GM20000 (cell line): ENCODE measurements at places on chromosomes 6 and 20.

DNA sequence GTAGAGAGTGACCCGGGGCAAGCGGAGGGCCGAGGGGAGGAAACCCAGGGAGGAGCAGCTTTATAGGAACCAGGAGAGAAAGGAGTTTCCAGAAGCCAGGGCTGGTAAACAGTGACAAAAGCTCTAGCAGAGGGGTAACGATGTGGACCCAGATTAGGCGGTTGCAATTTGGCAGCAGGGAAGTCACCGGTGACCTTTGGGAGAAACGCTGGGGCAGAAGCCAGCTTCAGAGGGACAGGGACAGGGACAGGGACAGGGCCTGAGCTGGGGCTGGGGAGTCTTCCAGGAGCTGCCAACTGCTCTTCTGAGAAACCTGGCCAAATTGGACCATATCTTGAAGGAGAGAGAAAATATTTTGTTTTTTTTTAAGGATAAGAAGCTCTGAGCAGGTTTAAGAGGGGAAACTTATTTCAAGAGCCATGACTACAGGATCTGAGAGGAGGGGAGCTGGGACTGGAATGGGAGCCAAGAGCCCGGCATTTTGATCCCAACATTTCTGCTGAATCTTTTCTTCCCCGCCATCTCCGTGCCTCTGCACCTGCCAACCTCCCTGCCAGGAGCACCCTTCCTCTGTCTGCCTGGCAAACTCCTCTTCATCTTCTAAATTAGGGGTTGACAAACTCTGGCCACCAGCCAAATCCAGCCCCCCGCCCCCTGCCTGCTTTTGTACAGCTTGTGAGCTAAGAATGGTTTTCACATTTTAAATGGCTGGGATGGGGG, 22.6 kb upstream of the PREX1 start:
- no peak for DNase-seq

- DNase-seq, result no peak
Observed at GRCh38 chr6:124757560-124757959, 204.7 kb upstream of the RNF217 start.

- DNase-seq, result no peak
Observed at GRCh38 chr20:19888269-19888671, 128.9 kb upstream of the NAA20 start.

DNA sequence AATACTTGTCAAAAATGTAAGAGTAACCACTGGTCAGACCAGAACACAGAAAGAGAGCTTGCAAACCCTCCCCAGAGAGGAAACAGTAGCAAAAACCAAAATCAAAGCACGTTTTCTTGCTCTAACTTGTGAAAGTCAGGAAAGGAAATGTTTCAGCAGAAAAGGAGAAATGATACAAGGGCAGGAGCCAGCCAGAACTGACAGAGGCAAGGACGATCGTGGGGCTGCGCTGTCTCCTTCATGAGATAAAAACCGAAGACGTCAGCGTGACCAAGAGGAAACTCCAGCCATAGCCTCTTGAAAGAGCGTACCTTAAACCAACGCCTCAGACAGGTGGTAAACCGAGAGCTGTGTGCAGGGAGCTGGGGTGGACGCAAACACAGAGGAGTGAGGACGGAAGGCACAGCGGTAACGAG, 27.5 kb downstream of the LAMA5 start:
- DNase-seq, result peak; percentile 83

GRCh38 chr6:109498052-109498451, 15.0 kb upstream of the ZBTB24 start:
- DNase-seq, result no peak

GRCh38 chr6:40931931-40932330, 107.1 kb downstream of the UNC5CL start:
- no peak for DNase-seq

DNA sequence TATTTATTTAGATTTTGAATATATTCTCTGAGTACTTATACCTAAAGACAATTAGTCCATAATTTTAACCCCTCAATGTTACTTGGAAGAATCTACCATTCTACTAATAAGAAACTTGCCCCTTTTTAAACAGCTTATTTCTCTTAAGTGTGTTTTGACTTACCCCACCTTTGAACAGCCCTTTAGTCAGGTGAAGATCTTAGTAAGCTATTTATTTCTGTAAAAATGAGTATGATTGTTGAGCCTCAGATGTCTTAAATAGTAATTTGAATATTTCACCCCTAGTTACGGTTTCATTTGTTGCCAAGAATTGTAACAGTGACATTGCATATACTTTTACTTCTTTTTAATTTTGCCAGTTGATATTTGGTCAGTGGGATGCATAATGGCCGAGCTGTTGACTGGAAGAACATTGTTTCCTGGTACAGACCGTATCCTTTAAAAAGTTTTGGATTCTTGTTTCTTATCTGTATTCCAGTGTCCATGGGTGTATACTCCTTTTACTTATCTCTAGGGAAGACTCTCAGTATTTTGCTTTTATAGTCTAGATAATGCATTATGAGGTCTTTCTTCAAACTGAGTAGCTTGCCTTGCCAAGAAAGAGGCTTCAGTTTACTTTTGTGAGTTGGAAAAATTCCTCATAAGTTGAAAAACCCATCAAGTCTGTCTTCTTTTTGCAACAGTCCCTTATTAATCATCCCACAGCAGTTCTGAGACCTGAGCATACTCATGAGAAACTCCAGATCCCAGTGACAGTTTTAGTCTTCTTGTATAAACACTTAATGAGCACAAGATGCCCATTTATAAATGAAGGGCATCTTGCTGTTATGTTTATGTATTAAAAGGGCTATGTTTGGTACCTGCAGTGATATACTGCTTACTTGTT, 48.8 kb downstream of the MAPK14 start:
- DNase-seq, result no peak

GRCh38 chr6:28953585-28954258, 29.9 kb upstream of the TRIM27 start:
- peak; percentile 46 for DNase-seq

DNA sequence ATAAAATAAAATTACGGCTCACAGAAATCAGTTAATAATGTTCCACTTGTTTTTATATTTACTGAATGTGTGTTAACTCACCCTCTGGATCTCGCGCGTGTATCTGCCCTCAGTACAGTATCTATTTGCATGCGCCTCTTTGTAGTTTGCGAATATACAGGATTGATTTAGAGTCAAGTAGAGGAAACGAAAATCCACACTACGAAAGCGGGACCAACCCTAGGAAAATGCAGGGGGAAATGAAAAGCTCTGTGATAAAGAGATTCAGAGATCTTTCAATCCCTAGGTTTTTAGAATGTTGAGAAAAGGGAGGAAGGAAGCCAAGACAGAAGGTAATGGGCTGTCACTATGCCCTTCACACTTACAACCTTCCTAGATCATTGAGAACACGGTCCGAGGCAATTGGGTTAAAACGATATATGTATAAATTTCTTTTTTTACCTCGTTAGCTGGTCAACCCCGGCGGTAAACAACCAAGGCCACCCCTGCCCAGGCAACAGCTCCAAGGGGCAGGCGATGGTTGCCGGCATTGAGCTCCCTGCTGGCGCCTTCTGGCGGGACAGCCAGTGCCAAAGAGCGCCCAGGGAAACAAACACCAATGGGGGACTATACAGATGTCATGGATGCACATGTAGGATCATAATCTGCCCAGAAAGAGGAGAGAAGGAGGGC, 792 bp upstream of the FUT9 start:
- DNase-seq, result no peak

DNA sequence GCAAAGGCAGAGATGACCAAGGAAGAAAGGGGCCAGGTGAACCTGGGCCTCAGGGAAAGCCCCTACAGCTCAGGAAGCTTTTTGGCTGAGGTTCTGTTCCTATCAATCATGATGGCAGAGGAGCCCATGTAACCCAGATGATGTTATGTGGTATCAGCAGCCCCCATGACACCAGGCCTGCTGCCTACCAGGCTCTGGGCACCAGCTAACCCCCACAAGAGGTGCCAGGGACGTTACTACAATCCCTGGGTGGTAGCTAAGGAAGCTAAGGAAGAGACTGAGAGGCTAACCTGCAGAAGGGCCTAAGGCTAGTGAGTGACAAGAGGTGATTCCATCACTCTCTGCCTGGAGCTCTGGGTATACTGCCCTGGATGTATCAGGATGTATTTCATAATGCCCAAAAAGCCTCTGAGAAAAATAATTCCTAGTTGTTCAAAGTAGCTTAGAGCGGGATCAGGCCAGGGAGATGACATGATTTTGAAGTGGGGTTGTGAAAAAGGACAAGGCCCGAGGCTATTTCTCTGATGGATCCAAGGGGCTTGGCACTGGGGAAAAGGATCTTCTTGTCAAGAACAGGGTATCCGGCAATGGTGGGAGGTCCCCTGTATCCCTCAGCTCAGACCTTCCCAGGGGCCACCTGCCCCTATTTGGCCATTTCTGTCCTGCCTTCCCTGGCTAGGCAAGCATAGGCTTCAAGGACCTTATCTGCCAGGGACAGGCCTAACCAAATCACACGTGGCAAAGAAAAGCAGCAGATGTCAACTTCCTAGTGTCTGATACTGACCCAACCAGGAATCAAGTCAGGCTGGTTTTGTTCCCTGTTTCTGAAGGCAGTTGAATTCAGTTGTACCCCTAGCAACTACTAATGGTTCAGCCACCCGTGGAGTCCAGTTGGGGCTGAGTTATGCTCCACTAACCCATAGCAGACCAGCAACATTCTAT, 41.3 kb downstream of the PANK2 start:
- no peak for DNase-seq

GRCh38 chr6:73747289-73747688, 51.3 kb downstream of the CD109 start:
- DNase-seq, result peak; percentile 46

DNA sequence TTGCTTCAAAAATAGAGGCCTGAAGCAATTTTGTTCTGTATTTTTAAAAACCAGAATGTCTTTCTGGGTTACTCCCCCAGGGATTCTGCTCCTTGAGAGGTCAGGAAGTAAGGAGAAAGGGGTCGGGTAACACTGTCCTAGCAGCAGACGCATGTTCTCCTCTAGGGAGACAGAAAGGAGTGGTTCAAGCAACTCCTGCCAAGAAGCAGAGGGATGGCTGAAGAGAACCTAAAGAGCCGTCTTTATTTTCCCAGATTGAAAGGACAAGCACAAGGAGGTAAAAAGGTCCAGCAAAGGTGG, 58.0 kb upstream of the SLC4A11 start:
- no peak for DNase-seq

- DNase-seq, result no peak
Observed at GRCh38 chr20:50310673-50311051, 120.0 kb downstream of the CEBPB start.

- no peak for DNase-seq
Observed at GRCh38 chr20:17012546-17013226, 214.2 kb upstream of the PCSK2 start.

DNA sequence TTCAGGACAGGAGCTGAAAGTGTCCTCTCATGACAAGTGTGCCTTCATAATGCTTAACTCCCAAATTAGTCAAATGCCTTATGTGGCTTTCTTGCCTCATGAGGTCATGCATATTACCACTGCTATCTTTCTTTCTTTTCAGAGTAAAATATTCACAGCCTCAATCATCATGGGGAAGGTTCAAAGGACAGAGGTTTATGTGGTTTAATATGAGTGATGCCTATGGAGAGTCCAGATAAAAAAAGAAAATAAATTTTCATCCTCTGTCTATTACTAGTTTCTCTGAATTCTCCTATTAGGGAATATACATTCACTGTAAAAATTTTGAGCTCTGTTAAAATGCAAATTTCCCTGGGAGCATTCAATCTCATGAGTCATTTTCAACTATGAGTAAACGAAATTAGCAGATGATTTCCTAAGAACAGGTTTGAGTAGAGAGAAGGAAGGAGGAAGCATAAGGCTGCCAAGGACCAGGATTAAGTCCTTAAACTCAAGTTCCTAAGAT, 396.9 kb upstream of the ADGRB3 start:
- DNase-seq, result no peak

- DNase-seq, result no peak
Observed at GRCh38 chr6:82078286-82078908, 169.1 kb downstream of the IBTK start.

DNA sequence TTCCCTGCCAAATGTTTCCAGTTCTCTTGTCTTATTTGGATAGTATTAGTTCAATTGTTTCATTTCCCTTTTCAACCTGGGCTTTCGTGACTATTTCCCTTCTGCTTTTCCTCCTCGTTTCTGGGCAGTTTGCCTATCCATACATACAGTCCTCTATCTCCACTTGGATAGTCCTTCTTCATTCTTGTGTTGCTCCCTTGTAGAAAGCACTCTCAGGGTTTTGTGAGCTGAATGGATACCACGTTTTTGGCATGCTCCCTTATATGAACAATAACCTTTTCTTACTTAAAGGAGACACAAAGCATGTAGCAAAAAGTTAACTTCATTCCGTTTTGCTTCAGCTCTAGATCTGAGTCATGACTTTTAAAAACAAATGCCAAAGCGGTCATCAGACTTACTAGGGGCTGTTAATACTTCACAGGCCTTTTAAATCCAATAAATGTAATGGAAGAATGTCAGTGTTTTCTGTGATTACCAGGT, 16.6 kb downstream of the CRYBG1 start:
- DNase-seq, result no peak

DNA sequence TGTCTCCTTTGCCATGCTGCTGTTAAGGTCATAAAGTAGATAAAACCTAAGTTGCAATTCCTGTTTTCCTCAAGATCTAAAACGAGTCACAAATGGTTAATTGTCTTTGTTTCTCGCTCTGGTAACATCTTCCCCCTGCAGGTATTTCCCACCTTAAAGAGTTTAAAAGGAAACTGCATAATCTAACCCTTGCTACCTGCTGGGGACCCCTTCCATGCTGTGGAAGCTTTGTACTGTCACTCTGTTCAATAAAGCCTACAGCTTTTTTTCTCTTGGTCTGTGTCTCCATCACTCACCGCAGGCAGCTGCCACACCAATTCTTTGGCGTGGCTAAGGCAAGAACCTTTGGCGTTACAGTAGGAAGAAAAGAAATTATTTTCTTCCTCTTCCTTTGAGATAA, 117.7 kb upstream of the GJE1 start:
- no peak for DNase-seq

- no peak for DNase-seq
Observed at GRCh38 chr6:159012201-159012600, 12.2 kb upstream of the RSPH3 start.

GRCh38 chr6:107115695-107116327, 496 bp upstream of the BEND3 start:
- DNase-seq, result peak; percentile 64

DNA sequence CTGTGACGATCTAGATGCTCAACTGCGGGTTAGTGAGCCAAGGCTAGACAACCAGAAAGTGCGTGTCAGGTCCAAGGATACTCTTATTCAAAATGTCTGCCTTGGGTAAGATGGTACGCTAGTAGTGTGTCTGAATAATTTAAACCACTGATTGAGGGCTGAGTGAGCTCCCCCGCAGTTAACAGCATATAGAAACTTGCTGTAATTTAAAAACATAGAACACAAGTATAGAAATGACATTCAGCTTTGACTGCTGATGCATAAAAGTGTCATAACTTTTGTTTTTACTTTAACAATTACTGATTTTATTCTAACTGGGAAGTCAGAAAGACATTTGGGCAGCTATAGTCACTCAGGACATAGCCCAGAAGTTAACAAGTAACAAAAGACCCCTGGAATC, 45.6 kb upstream of the SLC22A1 start:
- DNase-seq, result peak; percentile 33

DNA sequence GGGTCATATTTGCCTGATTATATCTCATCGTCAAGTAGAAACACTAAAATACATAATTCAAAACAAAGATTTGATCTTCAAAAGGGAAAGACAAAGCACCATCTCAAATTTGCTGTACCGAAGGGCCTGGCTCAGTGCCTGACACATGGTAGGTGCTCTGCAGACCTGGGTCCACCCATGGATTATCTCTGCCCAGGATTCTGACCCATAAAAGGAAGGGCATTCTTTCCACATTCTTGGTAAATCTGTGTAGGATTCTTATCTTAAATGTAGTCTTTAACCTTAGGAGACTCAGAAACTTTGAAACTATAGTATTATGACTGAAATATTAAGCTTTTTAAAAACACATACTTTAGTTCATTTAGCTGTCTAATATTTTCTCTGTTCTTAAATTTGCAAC, 274.1 kb upstream of the FLRT3 start:
- no peak for DNase-seq
